Right atrium auricular region (tissue), 2 donors: ENCODE measurements at places on chromosomes 7 and 10. TPM values are rescaled to one million over a fixed set of nuclear protein-coding genes. Genes with fewer than 3 reads are reported as not detected.

DNA sequence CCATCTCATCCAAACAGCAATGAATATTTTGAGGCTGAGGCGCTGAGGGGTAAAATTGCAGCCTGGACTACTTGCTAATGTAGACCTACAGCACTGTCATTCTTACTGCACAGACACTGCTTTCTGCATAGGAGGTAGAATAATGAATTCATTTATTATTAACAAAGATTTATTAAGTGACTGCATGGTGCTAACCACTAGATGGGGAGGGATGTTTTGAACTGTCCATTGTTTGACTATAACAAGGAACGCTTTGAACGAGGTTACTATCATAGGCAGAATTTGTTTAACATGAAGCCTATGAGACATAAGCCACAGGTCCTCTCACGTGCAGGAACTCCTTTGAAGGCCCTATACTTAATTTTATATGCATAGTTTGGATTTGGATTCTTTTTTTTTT is 143.8 kb downstream of the CFTR start:
- DNase-seq, result no peak

DNA sequence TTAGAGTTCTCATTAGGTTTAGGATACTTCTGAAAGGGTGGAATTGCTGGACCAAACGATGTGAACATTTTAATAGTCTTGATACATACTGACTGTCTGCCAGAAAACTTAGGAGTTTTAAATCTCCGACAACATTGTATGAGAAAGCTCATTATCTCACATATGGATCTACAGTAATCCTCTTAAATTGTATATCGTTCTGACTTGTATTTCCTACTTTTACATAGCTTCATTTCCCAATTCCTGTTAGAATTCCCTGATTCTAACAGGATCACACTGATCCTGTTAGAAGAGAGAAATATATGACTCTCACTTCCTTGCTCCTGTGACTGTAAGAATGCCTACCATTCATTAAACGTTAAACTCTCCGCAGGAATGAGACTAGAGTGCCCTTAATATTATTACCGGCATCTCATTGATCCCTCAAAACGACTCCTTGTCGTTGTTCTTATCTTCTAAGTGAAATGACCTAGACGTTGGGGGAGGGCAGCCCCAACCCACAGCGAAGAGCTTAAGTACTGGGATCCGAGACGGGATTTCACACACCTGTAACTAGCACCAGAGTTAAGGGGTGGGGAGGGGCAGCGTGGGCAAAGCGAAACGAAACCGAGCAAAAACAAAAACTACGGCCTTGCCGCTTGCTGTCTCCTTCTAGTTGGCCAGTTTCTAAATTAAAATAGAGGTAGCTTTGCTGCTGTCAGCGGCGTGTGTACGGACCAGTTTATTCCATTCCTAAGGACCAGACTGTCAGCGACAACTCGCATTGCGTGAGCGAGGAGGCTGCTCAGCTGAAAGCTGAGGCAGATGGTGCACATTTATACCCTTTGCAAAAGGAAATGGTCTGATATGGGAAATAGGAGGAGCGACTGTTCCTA is 678 bp upstream of the TMEM106B start:
- no peak for DNase-seq

The CCDC126 gene
- total RNA-seq, result 10.6 TPM

DNA sequence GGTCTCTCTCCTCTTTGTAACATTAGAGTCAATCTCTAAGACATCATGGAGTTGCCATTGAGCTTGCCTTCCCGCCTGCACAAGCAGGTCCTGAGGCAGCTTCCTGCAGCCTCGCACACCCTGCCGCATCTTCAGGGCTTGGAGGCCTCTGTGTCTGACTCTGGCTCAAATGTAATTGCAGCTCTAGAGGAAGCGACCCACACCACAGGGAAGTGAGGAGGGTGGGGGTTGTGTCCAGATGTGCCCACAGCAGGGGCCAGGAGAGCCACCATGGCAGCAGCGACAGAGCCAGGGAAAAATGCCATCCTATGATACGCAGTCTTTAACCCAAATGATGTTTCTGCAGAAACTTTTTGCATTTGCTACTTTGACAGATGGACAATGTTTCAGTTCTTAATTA is 216.0 kb upstream of the ZNF32 start:
- DNase-seq, result no peak

DNA sequence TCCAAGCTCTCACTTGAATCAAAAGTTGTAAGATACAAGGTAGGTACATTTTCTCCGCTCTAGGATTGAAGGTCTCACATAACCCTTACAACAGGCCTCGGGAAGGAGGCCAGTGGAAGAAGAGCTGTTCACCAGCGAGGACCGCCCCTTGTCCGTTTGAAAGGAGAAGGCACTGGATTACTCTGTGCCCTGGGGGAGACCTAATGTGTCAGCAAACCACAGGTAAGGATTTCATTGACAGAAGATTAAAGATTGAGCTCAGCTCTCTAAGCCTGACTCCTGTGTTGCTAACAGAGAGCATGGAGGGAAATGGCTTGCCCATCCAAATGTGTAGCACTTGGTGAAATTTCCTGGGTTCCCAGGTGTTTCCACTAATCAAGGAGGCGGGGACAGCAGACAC is 81.2 kb downstream of the SLC16A9 start:
- no peak for DNase-seq

GRCh38 chr7:86916277-86916825 is 143.1 kb downstream of the ELAPOR2 start:
- no peak for DNase-seq

The AGMO gene
- total RNA-seq, result not detected

GRCh38 chr10:25257646-25258045 is 82.8 kb downstream of the GPR158 start:
- DNase-seq, result no peak

DNA sequence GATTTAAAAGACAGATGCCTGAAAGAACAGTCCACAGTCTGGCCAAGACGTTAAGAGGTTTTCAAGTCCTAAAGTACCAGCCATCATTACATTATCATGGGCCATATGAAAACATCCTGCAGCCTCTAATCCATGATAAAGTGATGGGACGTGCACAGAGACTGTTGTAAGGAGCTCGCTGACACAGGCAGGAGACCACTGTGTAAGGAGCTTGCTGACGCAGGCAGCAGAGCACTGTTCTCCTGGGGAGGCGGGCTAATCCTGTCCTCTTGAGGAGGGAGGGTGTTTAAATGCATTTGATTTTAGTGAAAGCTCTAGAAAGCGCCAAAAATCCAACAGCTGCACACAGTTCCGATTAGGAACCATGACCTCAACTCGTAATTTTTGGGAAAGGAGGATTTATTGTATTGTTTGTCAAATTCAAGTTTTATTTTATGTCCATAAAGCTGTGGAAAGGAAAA is 16.9 kb downstream of the SVIL start:
- peak; percentile 57 for DNase-seq

The EPO gene
- not detected for total RNA-seq

- no peak for DNase-seq
Measured at GRCh38 chr7:82158327-82158726, 285.2 kb downstream of the CACNA2D1 start.

DNA sequence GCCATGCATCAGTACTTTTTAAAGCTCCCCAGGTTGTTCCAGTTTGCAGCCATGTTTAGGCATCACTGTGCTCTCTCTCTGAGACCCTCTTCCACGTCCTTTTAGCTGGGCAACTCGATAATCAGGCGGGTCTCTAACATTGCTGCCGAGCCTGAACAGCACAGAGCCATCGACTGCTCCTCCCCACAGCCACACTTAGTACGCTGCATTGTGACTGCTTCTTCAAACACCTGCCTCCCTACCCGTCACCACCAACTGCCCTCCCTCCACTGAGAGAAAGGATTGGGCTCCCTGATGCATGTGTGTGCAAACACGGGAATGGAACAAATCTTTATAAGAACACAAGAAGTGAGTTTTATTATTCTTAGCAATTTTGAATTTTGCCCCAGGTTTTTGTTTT is 11.4 kb upstream of the TACR2 start:
- no peak for DNase-seq

GRCh38 chr10:16989826-16990293 is 139.8 kb downstream of the CUBN start:
- no peak for DNase-seq

The COG5 gene
- 31.8 TPM for total RNA-seq

DNA sequence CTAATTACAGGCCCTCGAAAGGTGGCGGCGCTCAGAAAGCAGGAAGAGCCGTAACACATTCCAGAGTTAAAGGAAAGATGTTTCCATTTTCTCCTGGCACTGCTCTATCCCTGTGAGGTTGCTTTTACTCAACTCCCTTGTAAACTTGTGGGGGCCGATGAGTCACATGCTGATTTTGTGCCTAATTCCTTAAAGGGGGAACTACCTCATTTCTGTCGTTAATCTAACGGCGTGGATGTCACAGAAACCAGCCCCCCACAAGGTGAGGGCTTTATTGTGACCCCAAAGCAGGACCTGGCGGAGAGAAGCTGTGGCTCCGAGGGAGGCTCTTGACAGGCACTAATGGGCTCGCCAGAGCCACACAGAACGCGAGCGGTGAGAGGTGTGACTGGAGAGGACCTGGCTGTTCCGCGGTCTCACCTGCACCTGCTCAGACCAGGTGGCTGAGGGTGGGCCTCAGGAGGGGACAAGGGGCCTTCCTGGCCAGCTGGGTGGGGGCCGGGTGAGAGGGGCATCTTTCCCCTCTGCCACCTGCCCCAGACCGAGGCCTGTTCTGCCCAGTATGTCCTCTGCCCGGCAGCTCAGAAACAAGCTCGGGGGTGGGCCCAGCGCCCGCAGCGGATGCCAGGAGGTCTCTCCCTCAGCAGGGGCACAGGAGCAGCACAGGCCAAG is 50.9 kb downstream of the CALML3 start:
- DNase-seq, result no peak

GRCh38 chr7:27134392-27134791 is 3.8 kb upstream of the HOXA4 start:
- no peak for DNase-seq

GRCh38 chr10:33638374-33638773 is 303.9 kb upstream of the NRP1 start:
- no peak for DNase-seq

DNA sequence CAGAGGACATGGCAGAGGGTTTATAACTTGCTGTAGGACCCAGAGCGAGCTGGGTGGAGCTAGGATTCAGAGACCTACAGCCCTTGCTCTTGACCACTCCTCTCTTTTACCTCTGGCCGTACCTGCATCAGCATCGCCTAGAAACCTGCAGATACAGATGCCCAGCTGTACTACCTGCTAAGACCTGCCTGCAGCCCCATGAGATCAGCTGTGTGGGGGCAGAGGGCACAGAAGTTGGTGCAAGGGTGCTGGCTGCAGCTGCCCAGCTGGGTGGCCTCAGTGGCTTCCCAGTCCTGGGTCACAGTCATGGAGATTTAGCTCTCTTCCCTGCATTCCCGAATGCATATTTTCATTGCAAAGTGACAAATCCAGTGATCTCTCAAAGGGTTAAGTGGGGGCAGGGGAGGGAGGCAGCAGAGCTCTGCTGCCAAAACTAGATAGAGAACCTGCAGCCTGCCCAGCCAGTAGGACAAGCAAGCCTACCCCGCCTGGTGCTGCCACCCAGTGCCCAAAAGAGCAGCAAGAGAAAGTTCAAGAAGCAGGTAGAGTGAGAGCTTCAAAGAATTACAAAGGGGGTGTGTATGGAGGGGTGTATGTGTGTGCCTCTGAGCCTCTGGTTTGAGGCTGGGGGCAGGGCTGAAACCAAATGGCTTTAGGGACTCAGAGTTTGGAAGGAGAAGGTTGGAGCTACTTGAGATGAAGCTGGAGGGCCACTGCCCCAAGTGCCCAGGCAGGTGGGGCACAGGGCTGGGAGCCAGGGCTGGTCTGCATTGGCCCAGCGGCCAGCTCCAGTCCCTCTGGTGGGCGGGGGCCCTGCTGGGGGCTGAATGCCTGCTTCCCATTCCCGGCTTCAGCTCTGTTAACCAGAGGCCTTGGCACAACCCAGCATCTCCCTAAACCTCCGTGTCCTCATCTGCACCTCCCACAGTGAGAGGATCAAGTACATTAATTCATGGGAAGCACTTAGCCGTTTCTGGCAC is 6.9 kb downstream of the FAM241B start:
- DNase-seq, result no peak

The OR13A1 gene
- total RNA-seq, result not detected

GRCh38 chr10:30553626-30554439 is 75.7 kb downstream of the LYZL2 start:
- peak; percentile 86 for DNase-seq

The ADAM22 gene
- total RNA-seq, result 3.9 TPM
